ENCODE measurements at places on chromosomes 7 and 10.

DNA sequence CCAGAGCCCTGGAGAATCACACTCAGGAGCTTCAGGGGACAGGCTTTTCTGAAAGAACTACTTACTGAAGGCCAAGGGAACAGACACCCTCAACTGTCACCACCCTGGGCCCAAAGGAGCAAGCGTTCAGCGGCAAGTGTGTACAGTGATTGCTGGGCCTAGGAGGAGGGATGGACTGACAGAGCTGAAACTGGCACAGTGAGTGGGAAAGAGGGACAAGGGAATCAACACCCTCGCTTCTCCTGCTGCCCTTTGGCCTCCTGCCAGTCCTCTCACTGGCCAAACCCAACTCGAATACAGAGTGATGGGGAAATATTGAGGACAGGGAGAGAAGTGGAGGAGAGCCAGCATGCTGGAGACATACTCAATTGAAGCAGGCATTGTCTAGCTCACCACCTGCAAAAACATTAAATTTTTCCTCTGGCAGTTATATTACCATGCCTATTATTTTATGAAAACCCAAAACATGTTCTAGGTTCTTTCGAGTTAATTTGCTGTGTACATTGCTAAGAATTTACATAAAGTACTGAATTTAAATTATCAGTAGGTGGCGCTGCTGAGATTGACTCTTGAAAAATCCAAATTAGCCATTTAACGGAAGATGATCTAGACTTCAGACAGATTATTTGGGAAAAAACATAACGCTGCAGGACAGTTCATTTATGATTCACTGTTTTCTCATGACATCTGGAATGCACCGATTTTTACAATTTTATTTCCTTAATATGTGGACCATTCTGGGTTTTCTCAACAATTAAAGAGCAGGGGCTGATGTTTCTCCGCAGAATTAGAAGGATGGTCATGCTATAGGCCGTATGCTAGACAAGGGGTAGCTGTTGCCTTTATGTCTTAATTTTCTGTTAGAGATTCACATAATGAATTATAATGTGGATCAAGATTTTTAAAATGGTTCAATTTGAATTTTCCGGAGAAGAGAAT lies 14.7 kb upstream of the TMEM236 start:
- no peak for DNase-seq

- peak; percentile 69 for DNase-seq
These were observed 13.7 kb downstream of the RPS24 start for GRCh38 chr10:78047314-78047891.

DNA sequence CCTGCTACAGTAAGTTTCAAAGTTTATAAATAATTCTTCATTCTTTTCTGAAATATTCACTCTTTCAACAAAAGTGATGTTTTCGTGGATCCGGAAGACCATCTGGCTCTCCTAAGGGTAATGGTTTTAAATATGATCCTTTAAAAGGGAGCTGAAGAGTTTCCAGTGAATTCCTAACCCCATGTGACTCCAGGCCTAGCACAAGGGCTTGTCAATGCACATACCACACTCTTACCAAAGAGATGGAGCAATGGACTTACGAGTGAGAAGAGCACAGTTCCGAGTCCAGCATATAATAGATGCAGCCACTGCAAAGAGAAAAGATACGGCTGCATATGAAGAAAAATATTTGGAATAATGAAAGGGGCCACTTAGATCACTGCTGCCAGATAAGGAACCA lies 32.1 kb upstream of the GATAD1 start:
- DNase-seq, result no peak

GRCh38 chr10:50373821-50374501 lies 122.6 kb upstream of the ASAH2 start:
- DNase-seq, result no peak

- no peak for DNase-seq
These were observed 90.8 kb downstream of the CHN2 start for GRCh38 chr7:29285444-29285793.

GRCh38 chr10:132418527-132419416 lies 21.8 kb downstream of the PWWP2B start:
- DNase-seq, result no peak
